Stimulated activated CD4-positive, alpha-beta T cell treated with anti-CD3 and anti-CD28 coated beads, Interleukin-15, amount 100 ng/mL, for 1 hour (primary cell): ENCODE measurements at places on chromosomes 7 and 10.

- DNase-seq, result no peak
These were observed 33.4 kb downstream of the CPXM2 start for GRCh38 chr10:123858077-123858681.

DNA sequence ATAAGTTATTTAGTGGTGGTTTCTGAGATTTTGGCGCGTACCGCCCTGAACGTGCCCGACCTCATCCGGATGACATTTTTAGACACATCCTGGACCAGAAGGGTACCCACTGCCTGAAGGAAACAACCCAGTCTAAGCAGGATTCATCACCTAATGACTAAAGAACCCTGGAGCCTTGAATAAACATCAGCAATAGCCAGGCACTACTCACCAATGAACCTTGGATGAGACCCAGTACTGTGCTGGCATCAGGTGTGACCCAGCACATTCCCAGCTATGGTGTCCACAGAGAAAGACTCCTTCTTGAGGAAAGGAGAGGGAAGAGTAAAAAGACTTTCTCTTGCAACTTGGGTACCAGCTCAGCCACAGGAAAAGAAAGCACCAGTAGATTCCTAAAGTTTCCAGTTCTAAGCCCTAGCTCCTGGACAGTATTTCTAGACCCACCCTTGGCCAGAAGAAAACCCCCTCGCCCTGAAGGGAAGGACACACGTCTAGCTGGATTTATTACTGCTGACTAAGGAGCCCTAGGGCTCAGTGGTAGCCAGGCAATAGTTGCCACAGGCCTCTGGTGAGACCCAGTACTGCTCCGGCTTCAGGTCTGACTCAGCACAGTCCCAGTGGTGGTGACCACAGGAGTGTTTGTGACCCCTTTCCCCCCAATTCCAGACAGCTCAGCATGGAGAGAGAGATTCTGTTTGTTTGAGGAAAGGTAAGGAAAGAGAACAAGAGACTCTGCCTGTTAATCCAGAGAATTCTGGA, 32.5 kb downstream of the ZNF277 start:
- no peak for DNase-seq

GRCh38 chr7:18434171-18434570, 61.4 kb upstream of the HDAC9 start:
- no peak for DNase-seq

- no peak for DNase-seq
These were observed 95.1 kb upstream of the PALS2 start for GRCh38 chr7:24478137-24478655.

GRCh38 chr7:66413379-66414114, 208.4 kb downstream of the TPST1 start:
- DNase-seq, result peak; percentile 58
